WERI-Rb-1 (cell line): ENCODE measurements at places on chromosomes 16 and 17.

DNA sequence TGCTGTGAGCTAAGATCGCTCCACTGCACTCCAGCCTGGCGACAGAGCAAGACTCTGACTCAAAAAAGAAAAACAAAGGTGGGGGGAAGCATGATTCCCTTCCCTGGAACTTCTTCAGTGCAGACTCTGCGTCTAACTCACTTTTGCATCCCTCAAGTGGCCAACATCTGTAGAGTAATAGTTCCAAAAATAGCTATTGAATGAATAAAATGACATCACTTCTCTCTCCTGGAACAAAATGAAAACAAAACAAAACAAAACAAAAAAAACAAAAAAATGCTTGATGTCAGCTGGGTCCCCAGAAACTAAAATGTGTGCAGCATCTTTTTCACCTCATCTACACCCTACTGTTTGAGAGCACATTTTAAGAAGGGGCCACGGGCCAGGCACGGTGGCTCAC lies 197.7 kb upstream of the NOG start:
- no peak for DNase-seq

DNA sequence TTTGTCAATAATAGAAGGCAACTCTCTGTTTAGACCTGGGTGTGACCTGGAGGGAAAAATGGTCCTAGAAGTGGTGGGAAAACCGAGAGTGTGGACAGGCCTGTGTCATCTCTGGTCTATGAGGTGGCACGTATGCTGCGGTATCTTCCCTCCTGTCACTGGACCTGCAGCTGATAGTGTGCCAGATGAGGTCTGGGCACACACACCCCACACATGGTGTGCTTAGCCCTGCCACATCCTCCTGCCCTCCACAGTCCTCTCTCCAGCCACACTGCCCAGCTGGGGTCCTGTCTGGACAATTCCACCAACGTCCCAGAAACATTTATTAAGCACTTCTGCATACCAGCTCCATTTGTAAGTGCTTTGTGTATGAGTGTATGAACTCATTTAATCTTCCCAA lies 37.2 kb downstream of the GLP2R start:
- no peak for DNase-seq

DNA sequence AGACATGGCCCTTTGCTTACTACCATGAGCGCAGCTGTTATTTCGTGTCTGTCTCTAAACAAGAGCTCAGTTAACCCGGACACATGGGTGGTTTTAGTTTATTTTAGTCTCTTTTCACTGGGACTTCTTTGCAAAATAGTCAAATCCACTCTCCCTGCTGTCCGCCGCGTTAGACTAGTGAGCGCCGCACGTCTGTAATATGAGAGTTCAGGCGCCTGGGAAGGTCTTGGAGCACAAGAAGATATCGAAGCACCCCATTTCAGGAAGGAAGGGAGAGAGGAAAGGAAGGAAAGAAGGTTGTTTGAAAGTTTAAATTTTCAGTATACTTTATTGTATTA lies 111.0 kb upstream of the CHMP6 start:
- DNase-seq, result no peak

GRCh38 chr16:57382535-57383275 lies 10.4 kb downstream of the CX3CL1 start:
- DNase-seq, result no peak

GRCh38 chr17:29844339-29845048 lies 85.5 kb downstream of the SSH2 start:
- DNase-seq, result no peak

DNA sequence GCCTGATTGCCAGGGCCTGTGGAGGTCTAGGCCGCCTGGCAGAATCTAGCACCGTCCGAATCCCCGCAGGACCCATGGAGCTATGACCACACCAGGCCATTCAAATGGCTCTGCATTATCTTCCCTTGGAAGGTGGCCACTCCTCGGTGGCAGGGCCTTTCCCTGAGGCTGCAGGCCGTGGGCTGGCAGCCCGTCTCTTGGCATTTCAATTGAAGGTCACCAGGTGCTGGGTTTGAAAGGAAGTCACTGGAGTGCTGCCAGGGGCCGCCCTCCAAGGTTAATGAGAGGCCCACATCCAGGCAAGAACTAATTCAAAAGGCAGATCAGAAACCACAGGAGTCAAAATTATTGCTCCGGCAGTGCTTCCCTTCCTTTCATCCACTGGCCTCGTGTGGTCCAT lies 27.7 kb upstream of the CACNG5 start:
- no peak for DNase-seq

DNA sequence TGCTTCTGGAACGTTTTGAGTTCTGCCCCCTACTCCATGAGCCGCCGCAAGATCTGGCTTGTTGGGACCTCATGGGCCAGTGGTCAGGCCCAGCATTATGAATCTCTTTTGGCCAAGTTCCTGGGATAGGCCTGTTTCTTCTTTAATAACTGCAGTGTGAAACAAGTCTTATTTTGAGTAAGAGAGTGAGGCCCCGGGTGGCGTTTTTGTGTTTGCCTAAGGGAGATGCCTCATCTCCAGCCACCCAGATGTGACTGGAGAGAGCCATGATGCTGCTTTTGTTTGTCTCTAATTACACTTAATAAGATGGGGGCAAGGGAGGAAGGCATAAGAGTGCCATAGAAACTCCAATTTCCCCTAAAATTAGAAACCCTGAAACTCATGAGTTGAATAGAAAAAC lies 39.8 kb downstream of the KSR1 start:
- no peak for DNase-seq

GRCh38 chr17:2980904-2981246 lies 82.5 kb downstream of the OR1D5 start:
- no peak for DNase-seq

- DNase-seq, result no peak
Measured at GRCh38 chr16:53510704-53511070, 7.7 kb upstream of the AKTIP start.

DNA sequence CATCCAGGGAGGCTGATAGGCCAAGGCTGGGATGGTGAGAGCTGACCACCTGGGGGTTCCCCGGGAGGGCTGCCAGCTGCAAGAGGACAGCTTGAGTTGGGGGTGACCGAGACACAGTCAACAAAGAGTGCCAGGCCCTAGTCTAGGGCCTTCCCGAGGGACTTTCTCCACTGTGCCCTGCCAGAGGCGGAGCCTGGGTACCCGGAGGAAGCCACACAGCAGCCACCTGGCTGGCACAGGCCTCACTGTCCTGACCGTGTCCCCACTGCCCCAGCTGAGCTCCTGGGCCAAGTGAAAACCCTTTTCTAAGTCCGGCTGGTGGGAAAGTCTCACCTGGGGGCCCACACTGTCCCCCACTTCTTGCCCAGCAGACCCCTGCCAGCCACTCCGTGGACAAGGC lies 71.9 kb upstream of the GSE1 start:
- DNase-seq, result no peak

DNA sequence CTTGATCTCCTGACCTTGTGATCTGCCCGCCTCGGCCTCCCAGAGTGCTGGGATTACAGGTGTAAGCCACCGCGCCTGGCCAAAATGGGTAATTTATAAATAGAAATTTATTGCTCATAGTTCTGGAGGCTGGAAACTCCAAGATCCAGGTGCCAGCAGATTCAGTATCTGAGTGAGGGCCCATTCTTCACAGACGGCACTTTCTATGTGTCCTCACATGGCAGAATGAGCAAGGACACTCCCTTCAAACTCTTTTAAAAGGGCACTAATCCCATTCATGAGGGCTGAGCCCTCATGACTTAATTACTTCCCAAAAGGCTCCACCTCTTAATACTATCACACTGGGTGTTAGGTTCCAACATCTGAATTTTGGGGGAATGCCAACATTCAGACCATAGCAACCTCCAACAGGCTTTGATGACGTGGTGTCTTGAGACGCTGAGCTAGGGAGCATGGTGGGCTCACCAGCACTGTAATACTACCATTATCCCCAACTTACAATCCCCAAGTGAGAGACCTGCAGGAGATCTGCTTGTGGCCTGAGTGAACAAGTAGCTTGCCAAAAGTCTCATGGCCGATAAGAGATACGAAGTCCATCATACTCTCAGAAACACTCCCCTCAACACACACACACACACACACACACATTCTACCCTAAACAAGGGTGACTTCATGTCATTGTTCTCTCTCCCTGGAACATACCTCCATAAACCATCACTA lies 8.5 kb downstream of the CMTM4 start:
- no peak for DNase-seq

DNA sequence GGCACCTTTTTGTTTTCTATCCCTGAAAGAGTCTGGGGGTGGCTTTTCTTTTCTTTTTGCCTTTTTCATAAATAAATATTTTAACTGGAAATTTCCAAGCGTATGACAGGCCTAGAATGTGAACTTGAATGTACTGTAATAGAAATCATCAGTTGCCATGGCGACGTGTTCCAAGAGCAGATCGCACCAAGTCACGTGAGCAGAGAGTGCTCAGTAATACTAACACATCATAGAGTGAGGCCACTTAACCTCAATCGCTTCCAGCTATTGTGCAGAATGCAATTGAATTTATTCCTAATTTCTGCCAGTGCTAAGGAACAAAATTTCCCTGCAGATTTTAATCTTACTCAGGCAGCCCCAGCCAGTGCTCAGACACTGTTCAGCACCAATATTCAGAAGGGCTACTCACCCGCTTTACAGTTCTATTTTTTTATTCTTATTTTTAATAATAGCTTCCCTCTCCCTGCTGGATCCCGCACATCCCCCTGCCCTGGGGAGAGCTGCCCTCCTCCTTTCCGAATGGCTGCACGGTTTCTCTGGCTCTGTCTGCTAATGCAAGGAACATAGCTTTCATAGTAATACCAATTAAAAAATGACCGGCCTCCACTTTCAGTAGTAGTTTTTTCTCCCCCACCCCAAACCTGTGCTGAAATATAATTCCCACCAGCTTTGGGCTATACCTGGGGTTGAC lies 26.2 kb upstream of the PMFBP1 start:
- DNase-seq, result no peak

GRCh38 chr16:84881702-84882521 lies 62.1 kb downstream of the CRISPLD2 start:
- DNase-seq, result no peak
